IMR-90 (cell line): ENCODE measurements at places on chromosomes 1 and 21. TPM values are rescaled to one million over a fixed set of nuclear protein-coding genes. Genes with fewer than 3 reads are reported as not detected.

- H3K36me3 ChIP-seq = no peaks in the 10 kb centered on the region
- peaks cover 9% of the 10 kb centered on the region for H3K4me1 ChIP-seq
- DNase-seq = no peak
- H3K27ac ChIP-seq = peak overlapping the region; percentile 82
- no peaks in the 10 kb centered on the region for H3K27me3 ChIP-seq
Measured at GRCh38 chr1:65003316-65003664, 36.9 kb upstream of the JAK1 start.

GRCh38 chr1:207115269-207115668 lies 11.2 kb downstream of the C4BPA start:
- no peak overlapping the region for H3K27ac ChIP-seq
- no peaks in the 10 kb centered on the region; the same call in 1 of the 2 replicates for H3K27me3 ChIP-seq
- H3K4me1 ChIP-seq = no peaks in the 10 kb centered on the region
- H3K4me3 ChIP-seq = no peak overlapping the region
- no peaks in the 10 kb centered on the region for H3K36me3 ChIP-seq

- H3K4me1 ChIP-seq = no peaks in the 10 kb centered on the region
- no peak overlapping the region for H3K4me3 ChIP-seq
- no peak for DNase-seq
Measured at GRCh38 chr1:1929639-1930545, 10.8 kb upstream of the TMEM52 start.

DNA sequence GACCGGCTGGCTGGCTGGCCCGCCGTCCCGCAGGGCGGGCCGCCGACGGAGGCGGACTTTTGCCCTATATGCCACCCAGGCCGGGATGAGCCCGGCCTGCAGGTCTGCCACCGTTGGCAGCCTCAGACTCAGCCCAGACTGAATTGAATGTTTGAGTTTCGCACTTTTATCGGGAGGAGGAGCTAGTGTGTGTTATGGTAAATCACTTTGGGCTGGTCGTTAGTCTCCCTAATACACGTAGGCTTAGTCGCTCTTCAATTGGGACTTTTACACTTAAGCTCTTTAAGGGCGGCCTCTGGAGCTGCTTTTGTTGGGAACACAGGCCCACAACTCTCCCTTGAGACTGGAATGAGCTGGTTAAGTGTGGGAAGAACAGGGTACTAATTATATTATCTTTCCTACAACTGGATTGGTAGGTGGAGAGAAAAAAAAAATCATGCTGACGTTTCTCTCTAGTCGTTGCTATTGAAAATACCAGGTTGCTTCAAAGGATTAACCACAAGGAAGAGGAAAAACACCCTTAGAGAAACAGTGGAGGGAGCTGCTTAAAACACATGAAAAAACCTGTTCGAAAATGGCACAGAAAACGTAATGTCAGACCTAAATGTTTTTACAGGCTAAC lies 1.4 kb upstream of the IRF2BP2 start:
- peaks cover 15% of the 10 kb centered on the region for H3K4me1 ChIP-seq
- no peaks in the 10 kb centered on the region for H3K27me3 ChIP-seq
- DNase-seq = peak; percentile 83
- H3K4me3 ChIP-seq = 0 out of 2 replicates have a peak overlapping the region, but pooled peaks have one; percentile 1
- peak overlapping the region; percentile 98 for H3K27ac ChIP-seq
- peaks cover 22% of the 10 kb centered on the region for H3K36me3 ChIP-seq

DNA sequence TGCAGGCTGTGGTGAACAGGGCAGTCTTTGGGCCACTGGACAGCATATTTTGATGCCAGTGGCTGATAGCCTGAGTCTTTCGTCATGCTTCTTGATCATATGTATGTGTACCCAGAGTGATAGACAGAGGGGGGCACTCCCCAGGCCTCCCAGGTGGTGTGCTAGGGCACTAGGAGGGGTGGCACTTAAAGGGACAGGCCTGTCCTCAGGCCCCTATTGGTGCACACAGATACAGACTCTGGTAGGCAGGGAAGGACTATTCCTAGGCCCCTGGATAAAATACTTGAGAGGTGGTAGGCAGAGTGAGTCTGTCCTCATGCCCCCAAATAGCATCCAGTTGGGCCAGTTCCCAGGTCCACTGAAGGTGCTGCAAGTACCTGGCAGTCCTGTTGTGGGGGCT lies 76.6 kb upstream of the SAMD13 start:
- H3K27me3 ChIP-seq = no peaks in the 10 kb centered on the region
- no peak for DNase-seq
- H3K4me3 ChIP-seq = no peak overlapping the region

Gene FAM163A
- not detected in 2 replicates for total RNA-seq
